ENCODE measurements at places on chromosomes 7 and 10.

GRCh38 chr10:116490028-116490662, 55.6 kb upstream of the PNLIP start:
- H3K4me1 ChIP-seq: no peaks in the 10 kb centered on the region
- no peaks in the 10 kb centered on the region for H3K36me3 ChIP-seq
- peak; percentile 47 for DNase-seq
- H3K4me3 ChIP-seq: no peak overlapping the region

- DNase-seq: no peak
- peaks cover 10% of the 10 kb centered on the region for H3K4me1 ChIP-seq
- no peak overlapping the region for H3K4me3 ChIP-seq
- no peaks in the 10 kb centered on the region for H3K36me3 ChIP-seq
These were observed 109.4 kb downstream of the EEPD1 start for GRCh38 chr7:36262309-36263094.

DNA sequence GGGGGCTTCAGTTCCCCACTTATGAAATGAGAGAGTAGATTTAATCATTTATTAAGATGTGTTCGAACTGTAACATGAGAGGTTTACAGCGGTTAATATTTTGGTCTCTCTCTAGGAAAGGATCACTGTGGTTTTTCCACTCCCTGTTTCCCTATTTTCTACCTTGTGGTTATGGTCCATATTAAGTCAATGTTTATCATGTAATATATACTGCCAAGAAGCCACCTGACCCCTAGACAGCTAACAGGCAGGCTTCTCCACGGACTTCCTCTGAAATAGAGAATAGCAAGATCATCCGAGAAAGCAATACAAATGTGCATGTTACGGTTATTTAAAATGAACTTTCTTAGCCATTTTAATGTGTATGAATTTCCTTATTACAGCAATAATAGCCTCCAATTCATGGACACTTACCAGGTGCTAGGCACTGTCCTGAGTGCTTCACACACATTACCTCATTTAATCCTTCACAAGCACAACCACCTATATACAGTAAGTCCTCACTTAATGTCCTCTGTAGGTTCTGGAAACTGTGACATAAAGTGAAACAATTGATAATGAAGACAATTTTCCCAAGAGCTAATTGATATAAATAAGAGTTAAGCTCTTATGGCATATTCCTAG, 835 bp upstream of the COL28A1 start:
- no peak overlapping the region for H3K4me3 ChIP-seq
- no peaks in the 10 kb centered on the region for H3K4me1 ChIP-seq
- DNase-seq: no peak
- H3K27me3 ChIP-seq: no peaks in the 10 kb centered on the region
- no peak overlapping the region for H3K27ac ChIP-seq
- H3K36me3 ChIP-seq: no peaks in the 10 kb centered on the region

DNA sequence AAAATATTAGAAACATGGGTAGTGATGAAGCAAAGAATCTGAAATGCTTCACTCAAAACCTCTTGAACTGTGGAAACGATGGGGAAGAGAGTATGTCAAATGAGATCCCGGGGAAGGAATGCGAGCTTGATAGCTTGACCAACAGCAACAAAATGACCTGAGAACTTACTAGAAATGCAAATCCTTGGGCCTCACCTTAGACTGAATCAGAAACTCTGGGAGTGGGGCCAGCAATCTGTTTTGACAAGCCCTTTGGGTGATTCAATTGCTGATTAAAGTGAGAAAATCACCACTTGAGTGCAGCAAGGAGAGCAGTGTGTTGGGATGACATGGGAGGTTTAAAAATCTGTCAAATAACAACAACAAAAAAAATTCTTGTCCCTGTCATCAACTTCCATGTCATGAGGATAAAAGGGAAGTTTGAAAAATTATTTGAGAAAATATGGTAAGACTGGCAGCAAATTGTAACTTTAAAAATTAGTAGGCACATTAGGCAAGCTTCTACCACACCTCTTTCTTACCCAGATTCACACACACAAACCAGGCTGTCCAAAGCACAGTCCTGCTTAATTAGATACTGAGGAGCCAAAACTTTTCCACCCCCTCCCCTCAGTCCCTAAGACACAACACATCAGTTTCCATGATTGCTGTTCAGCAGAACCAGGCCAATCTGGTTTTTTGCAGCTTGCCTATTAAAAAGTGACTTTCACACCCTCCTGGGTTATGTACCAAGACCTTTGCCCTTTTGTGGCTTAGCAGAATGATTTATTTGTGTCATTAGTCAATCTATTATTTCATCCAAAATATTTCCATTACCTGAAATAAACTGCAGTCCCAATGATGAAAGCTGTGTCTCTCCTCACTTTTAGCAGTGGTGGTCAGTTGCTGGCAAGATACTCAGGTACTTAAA, 15.6 kb downstream of the CALCR start:
- peaks cover under 1% of the 10 kb centered on the region for H3K27me3 ChIP-seq
- no peak overlapping the region for H3K27ac ChIP-seq
- no peaks in the 10 kb centered on the region for H3K36me3 ChIP-seq
- no peaks in the 10 kb centered on the region for H3K4me1 ChIP-seq

- DNase-seq: no peak
- H3K27me3 ChIP-seq: no peaks in the 10 kb centered on the region
- H3K36me3 ChIP-seq: no peaks in the 10 kb centered on the region
- no peak overlapping the region for H3K4me3 ChIP-seq
- H3K4me1 ChIP-seq: no peaks in the 10 kb centered on the region
These were observed 16.1 kb upstream of the FOXI2 start for GRCh38 chr10:127720903-127721302.

DNA sequence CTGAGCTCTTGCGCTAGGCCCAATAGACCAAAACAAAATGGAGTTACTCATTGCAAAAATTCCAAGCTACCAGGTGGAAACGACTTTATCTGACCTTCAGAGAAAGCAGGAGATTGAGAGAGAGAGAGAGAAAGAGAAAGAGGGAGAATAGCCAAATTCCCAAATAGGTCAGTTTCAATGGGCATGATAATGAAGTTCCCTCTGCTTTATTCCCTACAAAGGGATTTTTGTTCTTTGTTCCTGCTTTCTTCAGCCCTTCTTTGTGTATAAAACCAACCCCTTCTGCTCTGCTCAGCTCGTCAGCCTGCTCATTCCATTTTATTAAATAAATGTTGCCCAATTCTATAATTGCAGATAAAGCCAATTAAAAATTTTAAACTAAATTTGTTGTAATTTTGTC, 45.0 kb upstream of the GPR37 start:
- no peaks in the 10 kb centered on the region for H3K27me3 ChIP-seq
- DNase-seq: no peak
- no peak overlapping the region for H3K27ac ChIP-seq
- no peaks in the 10 kb centered on the region for H3K4me1 ChIP-seq

DNA sequence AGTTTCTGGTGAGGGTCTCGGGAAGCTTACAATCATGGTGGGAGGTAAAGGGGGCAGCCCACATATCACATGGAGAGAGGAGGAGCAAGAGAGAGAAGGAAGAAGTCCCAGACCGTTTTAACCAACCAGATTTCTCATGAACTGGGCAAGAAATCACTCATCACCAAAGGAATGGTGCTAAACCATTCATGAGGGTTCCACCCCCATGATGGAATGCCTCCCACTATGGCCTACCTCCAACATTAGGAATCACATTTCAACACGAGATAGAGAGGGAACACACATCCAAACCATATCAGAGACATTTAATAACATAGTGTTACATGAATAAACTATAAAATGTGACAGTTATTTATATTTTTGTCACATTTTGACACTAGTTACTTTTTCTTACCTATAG, 214.8 kb upstream of the MAGI2 start:
- no peaks in the 10 kb centered on the region for H3K27me3 ChIP-seq
- H3K36me3 ChIP-seq: no peaks in the 10 kb centered on the region
- no peak for DNase-seq
- no peak overlapping the region for H3K4me3 ChIP-seq

DNA sequence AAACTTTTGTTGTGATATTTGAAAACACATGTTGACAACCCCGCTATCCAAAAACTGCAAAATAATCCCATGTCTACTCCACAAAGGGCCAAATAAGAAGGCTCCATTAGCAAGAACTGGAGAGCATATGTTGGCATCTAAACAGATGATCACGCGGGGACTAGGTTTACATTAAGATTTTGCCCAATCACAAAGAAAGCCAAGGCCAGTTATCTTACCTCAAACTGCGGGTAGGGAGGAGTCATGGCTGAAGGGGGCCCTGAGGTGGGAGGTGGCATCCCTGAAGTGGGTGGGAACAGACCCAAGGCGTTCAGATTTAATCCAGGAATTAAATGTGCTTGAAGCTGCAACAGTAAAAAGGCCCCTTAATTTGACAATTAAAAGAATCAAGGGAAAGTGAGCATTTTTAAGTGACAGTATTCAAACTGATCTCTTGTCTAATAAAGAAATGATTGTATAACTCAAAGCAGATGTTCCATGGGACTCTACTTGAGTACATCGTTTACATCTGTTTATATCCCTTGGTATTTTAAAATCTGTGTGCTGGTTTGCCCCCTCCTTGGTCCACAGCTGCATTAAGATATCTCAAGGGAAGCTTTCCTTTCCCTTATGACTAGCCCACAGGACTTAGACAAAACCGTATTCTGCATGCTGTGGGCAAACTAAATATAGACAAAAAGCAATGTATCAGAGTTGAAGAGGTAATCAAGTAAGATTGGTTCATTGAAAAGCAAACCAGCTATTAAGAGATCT, 42.9 kb downstream of the MALSU1 start:
- no peak overlapping the region for H3K27ac ChIP-seq
- no peak overlapping the region for H3K4me3 ChIP-seq
- no peaks in the 10 kb centered on the region for H3K27me3 ChIP-seq
- peaks cover 25% of the 10 kb centered on the region for H3K4me1 ChIP-seq

DNA sequence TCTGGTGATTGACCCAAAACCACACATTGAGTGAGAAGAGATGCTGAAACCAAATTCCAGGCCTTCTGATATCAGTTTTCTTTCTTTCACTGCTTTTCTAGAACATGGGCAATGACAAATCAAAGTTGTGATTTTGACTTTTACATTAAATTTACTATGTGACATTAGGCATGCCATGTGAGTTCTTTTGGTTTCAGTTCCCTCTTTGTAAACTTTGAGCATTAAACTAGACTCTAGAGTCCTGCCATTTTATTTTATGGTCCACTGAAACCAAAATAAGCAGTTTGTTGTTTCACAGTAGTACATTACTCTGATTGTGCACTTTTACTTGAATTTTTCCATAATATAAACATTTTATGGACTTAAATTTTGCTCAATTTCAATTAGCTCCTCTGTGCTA, 381.1 kb upstream of the SEMA3D start:
- no peak overlapping the region for H3K27ac ChIP-seq
- H3K36me3 ChIP-seq: no peaks in the 10 kb centered on the region
- H3K4me3 ChIP-seq: no peak overlapping the region
- H3K27me3 ChIP-seq: no peaks in the 10 kb centered on the region

GRCh38 chr7:84237533-84238173, 43.1 kb upstream of the SEMA3A start:
- no peaks in the 10 kb centered on the region for H3K36me3 ChIP-seq
- H3K27ac ChIP-seq: peak overlapping the region; percentile 98
- no peak for DNase-seq
- no peaks in the 10 kb centered on the region for H3K27me3 ChIP-seq

DNA sequence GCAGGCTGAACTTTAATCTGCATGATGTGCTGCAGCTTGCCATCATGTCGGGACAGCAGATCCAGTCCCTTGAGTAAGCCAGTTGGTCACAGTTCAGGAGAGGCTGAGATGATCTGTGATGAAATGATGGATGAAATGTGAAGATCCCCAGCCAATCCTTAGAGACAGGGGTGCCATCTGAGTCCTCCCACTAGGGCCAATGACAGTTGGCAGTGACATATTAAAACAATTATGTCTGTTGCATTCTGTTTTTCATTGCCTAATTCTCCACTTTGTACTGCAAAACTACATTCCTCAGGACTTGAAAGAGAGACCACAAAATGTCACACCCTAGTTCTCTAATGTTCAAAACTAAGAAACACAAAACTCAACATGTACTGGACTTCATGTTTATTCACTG, 66.3 kb upstream of the CAV2 start:
- no peak overlapping the region for H3K4me3 ChIP-seq
- H3K27me3 ChIP-seq: no peaks in the 10 kb centered on the region
- peaks cover 31% of the 10 kb centered on the region for H3K4me1 ChIP-seq
- no peak for DNase-seq
- peak overlapping the region; percentile 84 for H3K27ac ChIP-seq
- no peaks in the 10 kb centered on the region for H3K36me3 ChIP-seq

DNA sequence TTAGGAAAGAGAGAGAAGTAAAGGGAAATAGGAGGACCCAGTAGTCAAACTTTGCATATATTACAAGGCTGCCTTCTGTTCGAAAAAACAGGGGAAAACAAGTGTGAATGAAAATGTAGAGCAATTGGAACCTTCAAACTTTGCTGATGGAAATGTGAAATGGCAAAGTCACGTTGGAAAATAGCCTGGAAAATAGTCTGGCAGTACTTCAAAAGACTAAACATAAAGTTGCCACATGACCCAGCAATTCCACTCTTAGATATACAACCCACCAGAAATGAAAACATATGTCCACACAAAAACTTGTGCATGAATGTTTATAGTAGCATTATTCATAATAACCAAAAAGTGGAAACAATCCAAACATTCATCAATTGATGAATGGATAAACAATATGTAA, 78.6 kb upstream of the IFRD1 start:
- no peaks in the 10 kb centered on the region for H3K4me1 ChIP-seq
- H3K27me3 ChIP-seq: no peaks in the 10 kb centered on the region
- no peaks in the 10 kb centered on the region for H3K36me3 ChIP-seq
- DNase-seq: no peak

DNA sequence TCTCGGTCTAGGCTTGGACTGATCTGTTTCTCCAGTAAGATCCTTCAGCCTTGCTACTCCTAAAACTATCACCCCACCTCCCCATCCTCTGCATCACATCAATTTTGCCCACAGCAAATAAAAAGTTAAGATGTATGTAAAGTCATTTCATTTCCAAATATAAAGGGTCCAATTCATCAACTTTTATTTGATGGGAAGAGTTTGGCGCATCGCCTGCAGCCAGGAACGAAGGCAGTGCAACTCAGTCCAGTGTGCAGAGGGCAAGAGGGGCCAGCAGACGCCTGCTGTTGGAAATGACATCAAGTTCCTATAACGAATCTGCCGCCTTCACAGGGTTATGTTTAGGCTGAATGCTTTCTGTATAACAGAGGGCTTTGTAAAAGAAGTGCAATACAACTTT, 97.0 kb downstream of the SVIL start:
- H3K4me3 ChIP-seq: no peak overlapping the region
- no peak for DNase-seq
- no peak overlapping the region for H3K27ac ChIP-seq
- H3K4me1 ChIP-seq: peaks cover 8% of the 10 kb centered on the region
- no peaks in the 10 kb centered on the region for H3K27me3 ChIP-seq

DNA sequence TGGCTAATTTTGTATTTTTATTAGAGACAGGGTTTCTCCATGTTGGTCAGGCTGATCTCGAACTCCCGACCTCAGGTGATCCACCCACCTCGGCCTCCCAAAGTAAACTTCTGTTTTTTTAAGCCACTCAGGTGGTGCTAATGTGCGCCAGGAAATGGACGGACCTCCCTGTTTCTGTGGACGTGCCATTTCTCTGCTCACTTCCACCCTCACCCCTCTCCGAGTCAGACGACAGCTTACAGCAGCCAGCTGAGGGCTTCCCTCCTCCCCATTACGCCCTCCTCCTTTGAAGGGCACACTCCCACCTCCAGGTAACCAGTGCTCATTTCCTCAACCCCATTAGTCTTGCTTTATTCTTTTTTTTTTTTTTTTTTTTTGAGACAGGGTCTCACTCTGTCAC, 41.7 kb upstream of the EZH2 start:
- H3K4me1 ChIP-seq: no peaks in the 10 kb centered on the region
- no peaks in the 10 kb centered on the region for H3K27me3 ChIP-seq
- no peak for DNase-seq
- no peaks in the 10 kb centered on the region for H3K36me3 ChIP-seq

GRCh38 chr10:17375936-17376584, 78.3 kb downstream of the ST8SIA6 start:
- H3K36me3 ChIP-seq: no peaks in the 10 kb centered on the region
- H3K27me3 ChIP-seq: no peaks in the 10 kb centered on the region
- H3K4me1 ChIP-seq: no peaks in the 10 kb centered on the region
- peak overlapping the region; percentile 21 for H3K4me3 ChIP-seq
